NCI-H82 (cell line): ENCODE measurements at places on chromosomes 7 and 10.

GRCh38 chr7:50308532-50309385 lies 4.2 kb downstream of the IKZF1 start:
- DNase-seq: no peak

GRCh38 chr7:112494656-112495055 lies 13.9 kb downstream of the LSMEM1 start:
- no peak for DNase-seq

DNA sequence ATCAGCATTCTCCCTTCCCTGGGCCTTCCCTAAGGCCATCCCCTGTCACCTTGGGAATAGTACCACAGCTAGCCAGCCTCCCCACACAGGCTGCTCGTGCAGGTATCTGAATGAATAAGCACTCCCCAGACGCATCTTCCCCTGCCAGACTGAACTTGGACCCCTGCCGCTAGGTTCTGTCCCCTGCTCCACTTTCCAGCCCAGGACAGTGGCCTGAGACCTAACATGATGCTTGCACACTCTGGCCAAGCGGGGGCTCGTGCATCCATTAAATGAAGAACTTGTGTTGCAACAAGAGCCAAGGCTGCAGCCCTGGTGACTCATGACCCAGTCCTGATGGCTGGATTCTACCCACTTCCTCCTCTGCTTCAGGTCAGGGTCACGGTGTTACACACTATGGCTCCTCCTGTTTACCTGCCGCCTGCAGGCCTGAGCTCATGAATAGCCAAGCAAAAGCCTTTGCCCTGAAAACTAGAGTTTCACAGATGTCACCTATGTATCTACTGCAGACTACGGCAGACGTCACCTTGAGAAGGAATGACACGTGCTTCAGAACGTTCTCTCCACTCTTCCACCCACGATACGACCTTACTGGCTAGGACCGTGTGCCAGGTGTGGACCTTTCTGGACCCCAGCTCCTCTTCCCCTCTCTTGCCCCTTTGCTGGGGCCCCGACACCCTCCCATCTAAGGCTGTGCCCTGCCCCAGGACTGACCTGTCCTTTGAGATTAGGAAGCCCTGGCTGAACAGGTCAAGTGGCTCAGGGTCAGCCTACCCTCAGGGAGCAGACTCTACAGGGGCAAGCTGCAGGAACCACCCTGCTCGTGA lies 6.5 kb downstream of the ASB13 start:
- DNase-seq: no peak

GRCh38 chr10:75718991-75719390 lies 287.6 kb downstream of the LRMDA start:
- DNase-seq: peak; percentile 68

DNA sequence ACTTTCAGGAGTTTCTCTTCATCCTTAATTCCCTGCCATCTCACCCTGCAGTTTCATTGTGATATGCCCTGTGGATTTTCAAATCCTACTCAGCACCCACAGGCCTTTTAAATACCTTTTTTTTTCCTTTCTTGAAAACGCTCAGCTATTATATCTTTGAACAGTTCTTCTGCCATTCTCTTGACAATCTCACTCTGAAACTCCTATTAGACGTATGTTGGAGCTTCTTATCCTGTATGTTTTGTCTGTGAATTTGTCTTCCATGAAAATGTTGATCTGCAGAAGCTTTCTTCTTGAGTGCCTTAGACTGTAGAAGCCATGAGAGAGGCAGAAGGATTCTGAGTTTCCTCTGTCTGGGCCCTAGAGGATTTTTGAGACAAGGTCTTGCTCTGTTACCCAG lies 18.9 kb upstream of the YAE1 start:
- DNase-seq: no peak

GRCh38 chr10:12945690-12946359 lies 55.7 kb downstream of the CCDC3 start:
- DNase-seq: no peak
